ENCODE measurements at places on chromosomes 13 and 19.

- DNase-seq = no peak
These were observed 244.8 kb upstream of the KLHL1 start for GRCh38 chr13:70353096-70353495.

DNA sequence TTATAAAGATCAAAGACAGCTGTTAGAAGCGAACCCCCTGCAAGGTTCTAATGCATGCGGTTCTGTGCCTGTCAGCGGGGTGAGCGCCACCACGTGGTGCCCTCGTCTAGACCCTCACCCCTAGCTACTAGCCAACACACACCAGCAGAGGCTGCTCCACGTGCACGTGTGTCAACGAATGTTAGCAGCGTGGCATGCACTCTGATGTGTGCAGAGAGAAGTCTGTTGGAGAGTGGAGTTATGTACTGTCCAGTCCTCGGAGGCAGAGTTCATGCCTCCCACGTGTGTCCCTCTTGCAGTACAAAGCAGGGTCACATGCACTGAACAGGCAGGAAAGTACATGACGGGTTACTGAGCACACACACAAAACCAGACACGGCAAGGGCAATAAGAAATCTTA is 75.0 kb upstream of the SLC15A1 start:
- DNase-seq = no peak

- DNase-seq = no peak
These were observed 13.3 kb downstream of the MKNK2 start for GRCh38 chr19:2037651-2038255.

GRCh38 chr19:33239223-33239975 is 13.7 kb upstream of the SLC7A10 start:
- DNase-seq = no peak

DNA sequence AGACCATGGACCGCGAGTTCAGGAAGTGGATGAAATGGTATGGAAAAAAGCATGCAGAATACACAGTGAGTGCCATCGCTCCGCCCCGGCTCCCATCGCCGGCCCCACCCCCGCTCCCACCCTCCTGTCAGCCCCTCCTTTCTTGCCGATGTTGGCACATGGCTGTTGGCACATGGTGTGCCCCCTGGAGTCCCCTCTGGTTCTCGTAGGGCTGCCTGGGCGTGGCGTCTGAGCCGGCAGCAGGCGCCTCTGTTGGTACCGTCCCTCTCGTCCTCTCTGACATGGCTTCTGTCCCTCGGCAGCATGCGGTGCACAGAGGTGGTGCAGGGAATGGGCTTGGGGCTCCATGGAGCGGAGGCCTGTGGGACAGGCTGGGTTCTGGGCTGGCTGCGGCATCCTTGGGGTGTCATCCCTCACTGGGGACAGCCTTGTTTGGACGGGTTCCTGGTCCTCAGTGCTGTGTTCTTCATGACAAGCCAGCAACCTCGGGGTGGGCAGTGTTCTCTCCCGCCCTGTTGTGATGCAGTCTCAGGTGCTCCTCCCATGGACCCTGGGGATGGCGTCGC is 30.9 kb downstream of the DOT1L start:
- DNase-seq = no peak

GRCh38 chr19:29855087-29855486 is 43.3 kb downstream of the CCNE1 start:
- DNase-seq = no peak

DNA sequence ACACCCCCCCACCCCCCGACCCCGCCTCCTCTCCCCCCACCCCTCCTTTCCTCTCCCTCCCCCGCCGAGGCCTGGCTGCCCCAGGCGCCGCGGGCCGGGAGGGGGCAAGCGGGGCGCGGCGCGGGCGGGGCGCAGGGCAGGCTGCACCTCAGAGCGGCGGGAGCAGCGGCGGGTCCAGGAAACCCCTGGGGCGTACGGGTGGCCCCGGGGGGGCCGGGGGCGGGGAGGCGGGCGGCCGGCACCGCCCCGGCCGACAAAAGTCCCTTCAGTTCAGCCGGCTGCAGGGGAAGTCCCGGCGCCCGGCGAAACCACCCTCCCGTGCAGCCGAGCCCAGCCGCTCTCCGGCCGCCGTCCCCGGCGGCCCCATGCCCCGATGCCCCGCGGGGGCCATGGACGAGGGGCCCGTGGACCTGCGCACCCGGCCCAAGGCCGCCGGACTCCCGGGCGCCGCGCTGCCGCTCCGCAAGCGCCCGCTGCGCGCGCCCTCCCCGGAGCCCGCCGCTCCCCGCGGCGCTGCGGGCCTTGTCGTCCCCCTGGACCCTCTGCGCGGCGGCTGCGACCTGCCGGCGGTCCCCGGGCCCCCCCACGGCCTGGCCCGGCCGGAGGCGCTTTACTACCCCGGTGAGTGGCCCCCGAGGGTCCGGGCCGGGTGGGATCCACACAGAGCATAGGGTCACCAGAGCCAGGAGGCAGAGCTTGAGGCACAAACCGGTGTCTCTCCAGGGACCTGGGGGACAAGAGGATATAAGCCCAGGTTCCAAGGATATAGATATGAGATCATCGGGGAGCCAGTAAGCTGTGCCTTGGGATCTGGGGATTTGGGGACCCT is at the start of gene BCL3:
Gene BCL3, plus strand, starts transcription at position 283 of the 829 bp plus-strand sequence. Its CDS starts 83 bp downstream, at position 366.
- DNase-seq = peak; percentile 81

DNA sequence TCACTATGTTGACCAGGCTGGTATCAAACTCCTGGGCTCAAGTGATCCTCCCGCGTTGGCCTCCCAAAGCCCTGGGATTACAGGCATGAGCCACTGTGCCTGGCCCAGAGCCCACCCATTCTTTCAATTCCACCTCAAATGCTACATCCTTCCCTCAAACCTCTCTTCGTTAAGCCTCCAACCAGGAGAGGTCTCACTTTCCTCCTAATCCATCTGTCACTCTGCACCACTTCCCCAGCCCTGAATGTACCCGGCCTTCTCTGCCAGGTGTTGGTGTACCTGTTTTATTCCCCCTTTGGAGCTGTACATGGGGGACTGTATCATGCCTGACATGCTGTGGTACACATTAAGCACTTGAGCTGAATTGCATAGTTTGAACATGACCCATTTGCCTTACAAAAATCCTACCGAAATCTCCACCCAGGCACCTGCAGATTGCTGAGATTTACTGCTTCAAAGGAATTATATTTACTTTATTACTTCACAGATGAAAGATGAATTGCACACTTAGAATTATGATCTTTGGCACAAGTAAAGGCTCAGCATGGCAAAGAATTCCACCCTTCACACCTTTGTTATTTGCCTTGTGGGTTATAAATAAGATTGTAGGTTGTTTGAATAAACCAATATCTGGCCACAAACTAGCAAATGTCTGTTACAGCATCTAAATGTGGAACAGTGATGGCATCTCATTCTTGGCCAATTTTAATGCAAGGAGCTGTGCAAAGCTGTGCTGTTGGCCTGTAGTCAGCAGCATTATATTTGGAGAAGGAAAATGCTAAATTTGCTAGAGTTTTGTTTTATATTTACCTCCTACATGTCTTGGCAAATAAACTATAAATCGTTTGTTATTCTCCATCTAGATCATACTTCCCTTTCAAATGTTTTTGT is 15.6 kb upstream of the WASF3 start:
- no peak for DNase-seq

DNA sequence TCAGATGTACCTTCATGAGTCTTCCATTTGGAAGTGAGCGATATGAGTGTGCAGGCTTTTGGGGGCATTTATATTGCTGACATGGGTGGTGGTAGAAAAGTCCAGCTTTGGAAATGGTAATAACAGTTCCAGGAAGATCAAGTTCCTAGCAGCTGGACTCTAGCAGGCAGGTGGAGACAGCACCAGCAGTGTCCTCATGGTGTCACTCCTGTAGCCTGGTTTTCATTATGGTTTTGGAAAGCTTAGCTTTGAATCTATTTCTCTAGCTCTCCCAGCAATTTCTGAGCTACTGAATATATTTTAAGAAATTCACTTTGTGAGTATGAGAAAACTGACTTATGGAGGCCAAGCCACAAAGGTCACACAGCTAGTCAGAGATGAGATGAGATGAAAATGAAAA is 523.2 kb upstream of the HTR2A start:
- DNase-seq = no peak

GRCh38 chr19:51142119-51142518 is at the start of gene SIGLEC7:
SIGLEC7 (plus strand) TSS chr19:51142301; CDS start chr19:51142370, 69 bp downstream.
- DNase-seq = no peak

GRCh38 chr13:59497621-59498247 is 666.0 kb downstream of the DIAPH3 start:
- DNase-seq = no peak

GRCh38 chr13:26882731-26883130 is 122.1 kb upstream of the GPR12 start:
- DNase-seq = no peak

GRCh38 chr13:43041369-43041921 is 18.1 kb downstream of the DNAJC15 start:
- no peak for DNase-seq

- DNase-seq = no peak
These were observed 16.6 kb upstream of the SLC25A30 start for GRCh38 chr13:45434556-45435371.

DNA sequence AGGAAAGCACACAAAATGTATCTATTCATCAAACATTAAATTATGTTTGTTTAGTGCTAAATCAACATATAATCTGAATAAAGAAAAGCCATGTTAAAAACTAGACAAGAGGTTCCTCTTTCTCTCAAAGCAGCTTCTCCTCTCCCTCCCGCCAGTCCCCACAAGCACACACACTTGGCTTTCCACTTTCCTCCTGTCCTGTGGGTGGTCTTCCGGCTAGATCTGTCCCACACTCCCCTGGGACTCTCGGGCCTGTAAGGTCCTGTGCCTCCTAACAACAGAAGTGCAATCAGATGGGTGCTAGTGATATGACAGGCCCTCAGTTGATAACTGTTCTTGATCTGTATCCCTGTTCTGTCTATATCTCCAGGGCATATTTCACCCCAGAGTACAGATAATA is 45.6 kb upstream of the RAP2A start:
- no peak for DNase-seq

GRCh38 chr13:39770221-39771090 is 115.0 kb downstream of the COG6 start:
- no peak for DNase-seq

- DNase-seq = no peak
These were observed 280.5 kb downstream of the UQCRFS1 start for GRCh38 chr19:28932446-28932845.

DNA sequence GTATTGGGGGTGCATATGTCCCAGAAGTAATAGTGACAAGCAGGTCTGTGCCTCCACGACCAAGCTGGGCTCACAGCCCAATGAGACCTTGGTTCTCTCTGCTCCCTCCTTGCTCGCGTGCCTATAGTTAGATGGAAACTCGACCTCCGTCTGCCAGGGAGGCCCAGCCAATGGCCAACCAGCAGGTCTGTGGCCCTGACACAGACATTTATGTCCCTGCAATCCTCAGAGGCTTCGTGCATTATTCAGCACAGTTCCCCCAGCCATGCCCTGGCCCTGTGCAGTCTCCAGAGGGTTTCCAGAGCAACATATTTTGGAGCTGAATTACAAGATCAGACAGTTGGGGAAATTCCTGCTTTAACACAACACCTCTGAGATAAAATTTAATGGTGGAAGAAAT is 105.1 kb downstream of the UQCRFS1 start:
- no peak for DNase-seq

Measured in activated T-helper 1 cell treated with anti-CD3 and anti-CD28 coated beads, Interleukin-12 subunit alpha, Interleukin-12 subunit beta, Interleukin-2, Interleukin-4 antibody, amounts not matched to agents 30 ng/mL and 10 ng/mL and 1 ng/mL, durations not matched to agents 14 hours and 24 hours and 36 hours (primary cell).